ENCODE measurements at places on chromosomes 13 and 19. TPM values are rescaled to one million over a fixed set of nuclear protein-coding genes. Genes with fewer than 3 reads are reported as not detected.

The SRRM5 gene
- total RNA-seq: 0.16 TPM

The ZNF486 gene
- 1.5 TPM for total RNA-seq

The CEACAM16 gene
- total RNA-seq: not detected

The TMEM143 gene
- total RNA-seq: 106 TPM

The APC2 gene
- total RNA-seq: 0.14 TPM

All from Right ventricle myocardium inferior (tissue), 1 donor.